Osteoblast (primary cell): ENCODE measurements at places on chromosomes 12 and 14. TPM values are rescaled to one million over a fixed set of nuclear protein-coding genes. Genes with fewer than 3 reads are reported as not detected.

Gene THTPA
- total RNA-seq = 27.4 and 27.5 TPM in 2 replicates

Gene KRT72
- not detected in 2 replicates for total RNA-seq

Gene KRT7
- total RNA-seq = 20.9 and 27.9 TPM in 2 replicates

DNA sequence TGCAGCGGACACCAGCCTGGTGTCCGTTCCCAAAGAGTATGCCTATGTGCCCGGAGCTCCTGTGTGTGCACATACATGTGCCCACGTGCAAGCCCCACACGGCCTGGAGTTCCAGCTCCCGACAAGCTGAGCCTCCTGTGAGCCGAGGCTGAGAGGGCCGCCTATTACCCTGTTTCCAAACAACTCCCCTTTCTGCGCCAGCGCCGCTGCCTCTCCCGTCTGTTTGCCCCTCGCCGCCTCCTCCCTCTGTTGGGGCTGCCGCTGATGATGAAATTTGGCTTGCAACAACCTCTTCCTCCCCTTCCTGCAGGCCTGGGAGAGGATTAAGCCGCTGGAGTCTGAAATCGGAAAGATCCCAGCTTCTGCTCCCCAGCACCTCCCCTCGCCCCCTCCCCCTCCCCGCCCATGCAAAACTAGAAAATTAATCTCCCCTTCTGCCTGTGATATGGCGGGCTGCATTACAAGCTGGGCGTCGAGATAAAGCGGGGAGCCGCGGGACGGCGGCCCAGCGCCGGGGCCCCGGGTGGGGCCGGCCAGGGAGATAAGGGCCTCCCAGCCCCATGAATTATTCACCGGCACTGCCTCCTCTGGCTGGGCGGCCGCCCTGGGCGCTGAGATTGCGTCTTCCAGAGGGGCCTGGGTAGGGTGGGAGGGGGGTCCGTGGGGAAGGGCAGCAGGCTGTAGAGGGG lies 6.8 kb upstream of the ASIC1 start:
- DNase-seq = peak; percentile 90

GRCh38 chr14:91138511-91139359 lies 24.9 kb downstream of the DGLUCY start:
- DNase-seq = peak; percentile 62

Gene CMTM5
- not detected in 2 replicates for total RNA-seq

GRCh38 chr12:26696048-26696612 lies 136.9 kb downstream of the ITPR2 start:
- DNase-seq = no peak

GRCh38 chr14:32601906-32602305 lies 272.8 kb downstream of the AKAP6 start:
- no peak for DNase-seq

Gene PRH2
- total RNA-seq = 0.36 TPM in 1 of 2 replicates, not detected in the other

Gene KRT73
- not detected in 2 replicates for total RNA-seq

DNA sequence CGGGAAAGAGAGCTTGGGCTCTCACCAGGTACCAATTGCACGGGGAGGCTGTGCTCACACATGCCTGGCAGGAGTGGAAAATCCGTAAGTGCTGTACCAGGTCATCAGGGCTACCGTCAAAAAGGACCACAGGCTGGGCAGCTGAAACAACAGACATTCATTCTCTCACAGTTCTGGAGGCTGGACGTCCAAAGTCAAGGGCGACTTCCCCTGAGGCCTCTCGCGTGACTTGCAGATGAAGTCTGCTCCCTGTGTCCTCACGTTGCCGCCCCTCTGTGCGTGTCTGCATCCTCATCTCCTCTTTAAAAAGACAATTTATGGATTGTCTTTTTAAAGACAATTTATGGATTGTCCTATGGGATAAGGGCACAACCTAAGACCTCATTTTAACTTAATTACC lies 73.8 kb upstream of the FZD10 start:
- DNase-seq = no peak

- no peak for DNase-seq
Observed at GRCh38 chr12:113443030-113443539, 20.9 kb downstream of the SDSL start.

- no peak for DNase-seq
Observed at GRCh38 chr14:34796902-34797301, 78.3 kb downstream of the BAZ1A start.

Gene IGFBP6
- 431 and 577 TPM in 2 replicates for total RNA-seq

GRCh38 chr14:27730204-27730603 lies 1036.4 kb upstream of the FOXG1 start:
- DNase-seq = no peak

DNA sequence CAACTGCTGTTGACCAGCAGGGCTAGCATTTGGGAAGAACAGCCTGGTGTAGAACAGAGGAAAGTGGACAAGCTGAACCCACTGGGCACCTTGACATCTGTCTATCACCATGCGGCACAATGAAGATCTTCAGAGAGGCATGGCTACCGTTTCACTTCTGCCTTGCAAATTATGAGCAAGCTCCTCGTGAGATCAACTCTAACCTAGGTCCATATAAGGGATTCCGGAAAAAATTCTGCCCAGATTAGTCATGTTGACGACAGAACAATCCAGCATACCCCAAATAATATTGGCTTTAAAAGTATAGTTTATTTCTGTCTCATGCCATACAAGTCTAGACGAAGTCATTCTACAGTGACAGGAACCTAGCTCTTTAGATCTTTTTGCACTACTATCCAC lies 91.6 kb upstream of the ATF7IP start:
- DNase-seq = no peak

- no peak for DNase-seq
Observed at GRCh38 chr14:63308723-63309317, 9.9 kb downstream of the GPHB5 start.

DNA sequence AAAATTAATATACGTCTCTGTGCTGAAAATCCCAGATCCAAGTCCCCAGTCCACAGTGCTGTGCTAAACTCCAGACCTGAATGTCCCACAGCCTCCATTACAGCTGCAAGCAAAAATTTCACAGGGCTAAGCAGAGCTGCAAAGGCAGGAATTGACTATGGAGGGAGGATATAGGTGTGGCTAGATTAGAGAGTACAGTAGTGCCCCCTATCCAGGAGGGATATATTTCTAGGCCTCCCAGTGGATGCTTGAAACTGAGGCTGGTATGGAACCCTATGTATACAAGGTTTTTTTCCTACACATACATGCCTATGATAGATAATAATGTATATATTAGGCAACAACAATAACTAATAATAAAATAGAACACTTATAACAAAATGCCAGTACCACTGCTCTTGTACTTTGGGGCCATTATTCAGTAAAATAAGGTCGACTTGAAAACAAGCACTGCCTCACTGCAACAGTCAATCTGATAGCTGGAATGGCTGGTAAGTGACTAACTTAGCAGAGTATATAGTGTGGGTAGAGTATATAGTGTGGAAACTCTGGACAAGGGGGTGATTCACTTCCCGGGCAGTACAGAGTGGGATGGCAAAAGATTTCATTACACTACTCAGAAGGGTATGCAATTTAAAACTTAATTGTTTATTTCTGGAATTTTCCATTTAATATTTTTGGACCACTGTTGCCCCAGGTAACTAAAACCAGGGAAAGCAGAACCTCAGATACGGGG lies 82.7 kb downstream of the C14orf132 start:
- no peak for DNase-seq

Gene CHST11
- 23.0 and 24.6 TPM in 2 replicates for total RNA-seq

GRCh38 chr12:57894399-57895292 lies 46.7 kb upstream of the ATP23 start:
- DNase-seq = no peak

Gene DAO
- not detected in 2 replicates for total RNA-seq

Gene FLRT2
- 39.1 and 46.3 TPM in 2 replicates for total RNA-seq

- DNase-seq = no peak
Observed at GRCh38 chr12:96606644-96607043, 117.3 kb downstream of the CFAP54 start.

- DNase-seq = peak; percentile 82
Observed at GRCh38 chr14:72677664-72678063, 216.2 kb downstream of the DPF3 start.

Gene CCDC38
- under 0.01 TPM in 2 replicates for total RNA-seq

GRCh38 chr12:8045952-8046944 lies 13.7 kb downstream of the FOXJ2 start:
- DNase-seq = peak; percentile 90

GRCh38 chr14:77141214-77142004 lies at the start of gene ZDHHC22:
TSS of gene ZDHHC22 (minus strand) at chr14:77141791. CDS start at chr14:77139738, 2,053 bp downstream.
- DNase-seq = peak; percentile 94

- DNase-seq = peak; percentile 11
Observed at GRCh38 chr12:21881965-21882364, 59.3 kb downstream of the ABCC9 start.
